ENCODE measurements at places on chromosomes 16 and 17.

DNA sequence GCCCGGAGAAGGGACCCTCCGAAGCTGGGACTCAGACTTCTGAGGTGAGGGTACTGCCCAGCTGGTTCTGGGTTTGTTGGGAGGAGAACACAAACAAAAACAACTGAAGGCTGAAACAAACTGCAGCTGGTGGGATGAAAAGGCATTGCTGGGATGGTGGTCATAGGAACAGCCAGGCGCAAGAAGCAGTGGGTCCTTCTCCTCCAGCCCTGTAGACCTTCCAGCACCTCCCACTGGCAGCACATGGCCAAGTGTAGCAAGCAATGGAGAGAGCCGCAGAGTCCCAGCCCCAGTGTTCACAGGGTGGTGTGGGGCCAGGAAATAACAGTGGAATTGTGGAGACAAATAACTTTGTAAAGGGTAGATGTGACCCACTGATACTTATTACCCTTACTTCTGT is 48.7 kb upstream of the FOXJ1 start:
- DNase-seq: no peak

GRCh38 chr16:22665048-22665797 is 148.7 kb upstream of the HS3ST2 start:
- DNase-seq: peak; percentile 49

DNA sequence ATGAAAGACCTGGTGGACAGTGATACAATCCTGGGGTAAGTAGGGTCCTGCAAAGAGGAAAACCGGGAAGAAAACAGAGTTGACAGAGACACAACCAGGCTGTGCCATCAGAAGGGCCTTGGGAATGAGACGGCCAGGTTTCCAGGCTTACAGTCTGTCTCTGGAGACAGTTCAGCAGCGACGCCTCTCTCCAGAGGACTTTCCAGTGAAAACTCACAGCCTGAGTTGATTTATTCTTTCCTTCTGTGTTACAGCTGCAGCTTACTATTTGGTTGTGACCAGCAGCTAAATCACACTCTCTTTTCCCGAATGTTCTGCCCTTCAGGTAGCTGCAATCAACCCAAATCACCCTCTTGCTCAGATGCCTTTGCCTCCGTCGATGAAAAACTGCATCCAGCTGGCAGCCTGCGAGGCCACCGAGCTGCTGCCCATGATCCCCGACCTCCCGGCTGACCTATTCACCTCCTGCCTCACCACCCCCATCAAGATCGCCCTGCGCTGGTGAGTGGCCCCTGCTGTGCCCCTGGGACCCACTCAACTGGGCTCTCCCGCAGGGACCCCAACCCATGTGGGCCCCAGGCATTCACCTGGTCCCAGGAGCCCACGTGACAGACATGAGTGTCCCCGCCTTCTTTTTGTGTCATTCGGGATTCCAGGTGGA is 209.2 kb downstream of the RPTOR start:
- DNase-seq: no peak

- no peak for DNase-seq
These were observed 23.8 kb downstream of the SPHK1 start for GRCh38 chr17:76408037-76408849.

GRCh38 chr16:11359370-11359769 is 14.1 kb downstream of the RMI2 start:
- no peak for DNase-seq

DNA sequence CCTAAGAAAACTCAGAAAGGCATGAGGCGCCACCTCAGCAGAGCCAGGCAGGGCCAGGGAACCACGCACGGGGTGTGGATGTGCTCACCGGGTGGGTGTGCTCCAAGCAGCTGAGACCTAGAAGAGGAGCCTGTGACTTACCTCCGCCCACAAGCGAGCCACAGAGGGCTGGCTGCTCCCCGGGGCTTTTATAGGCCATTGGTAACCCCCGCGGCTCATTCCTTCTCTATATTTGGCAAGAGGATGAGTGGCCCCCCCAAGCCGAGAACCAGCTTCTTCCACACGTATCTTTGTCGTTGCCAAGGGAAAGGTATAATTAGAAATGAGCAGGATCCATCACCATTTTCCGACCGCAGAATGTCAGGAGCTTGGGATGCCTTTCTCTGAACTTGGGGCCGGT is at the start of gene MYH3:
TSS of gene MYH3 (minus strand) at position 162 of the 400 bp plus-strand sequence. CDS start 2,245 bp downstream, outside the sequence.
- no peak for DNase-seq

DNA sequence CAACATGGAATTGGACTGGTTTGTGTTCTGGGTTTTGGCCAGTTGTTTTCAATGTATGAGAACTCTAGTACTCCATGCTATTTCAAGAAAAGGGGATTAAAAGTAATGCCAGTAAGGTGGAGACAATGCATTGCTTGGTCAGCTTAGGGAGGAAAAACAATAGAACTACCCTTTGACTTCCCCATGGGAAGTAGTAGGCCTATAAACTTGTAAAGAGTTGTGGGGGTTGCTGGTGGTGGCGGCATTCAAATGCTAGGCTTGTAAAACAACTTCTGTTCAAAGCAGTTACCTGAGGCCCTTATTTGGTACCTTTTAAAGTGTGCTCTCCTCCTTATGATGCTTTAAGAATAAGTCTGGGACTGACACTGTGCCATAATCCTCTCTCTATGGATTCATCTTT is 9.4 kb downstream of the MAP3K3 start:
- DNase-seq: no peak

DNA sequence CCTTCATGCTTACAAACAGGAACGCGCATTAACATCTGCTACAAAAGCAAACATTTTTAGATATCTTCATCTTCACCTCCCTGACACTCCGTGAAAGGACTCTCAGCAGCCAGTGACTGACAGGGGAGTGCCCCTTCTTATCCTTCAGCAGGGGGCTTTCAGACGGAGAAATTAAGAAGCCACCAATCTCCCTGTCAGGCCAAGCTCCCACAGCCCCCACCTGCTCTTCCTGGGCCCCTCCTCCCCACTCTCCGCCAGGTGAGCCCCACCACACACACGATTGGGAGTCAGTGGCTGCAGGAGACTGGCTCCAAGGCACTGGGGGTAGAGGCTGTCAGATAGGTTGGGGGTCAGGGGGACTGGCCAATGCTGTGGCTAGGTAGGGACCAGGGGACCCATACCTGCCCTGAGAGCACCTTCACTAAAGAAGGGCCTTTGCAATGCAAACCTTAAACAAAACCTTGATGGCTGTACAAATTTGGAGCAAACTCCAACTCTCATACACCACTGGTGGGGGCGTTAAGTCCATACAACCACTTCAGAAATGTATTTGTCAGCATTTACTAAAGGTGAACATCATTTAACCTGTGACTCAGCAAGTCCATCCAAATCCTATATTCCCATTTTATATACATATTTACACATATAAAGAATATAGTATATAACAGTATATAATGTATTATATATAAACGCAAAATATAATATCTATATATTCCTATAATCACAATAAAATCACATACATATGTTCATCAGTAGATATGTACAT is 232.2 kb downstream of the ZNF423 start:
- peak; percentile 76 for DNase-seq

- DNase-seq: no peak
These were observed 25.0 kb upstream of the ADAM11 start for GRCh38 chr17:44733753-44734152.

DNA sequence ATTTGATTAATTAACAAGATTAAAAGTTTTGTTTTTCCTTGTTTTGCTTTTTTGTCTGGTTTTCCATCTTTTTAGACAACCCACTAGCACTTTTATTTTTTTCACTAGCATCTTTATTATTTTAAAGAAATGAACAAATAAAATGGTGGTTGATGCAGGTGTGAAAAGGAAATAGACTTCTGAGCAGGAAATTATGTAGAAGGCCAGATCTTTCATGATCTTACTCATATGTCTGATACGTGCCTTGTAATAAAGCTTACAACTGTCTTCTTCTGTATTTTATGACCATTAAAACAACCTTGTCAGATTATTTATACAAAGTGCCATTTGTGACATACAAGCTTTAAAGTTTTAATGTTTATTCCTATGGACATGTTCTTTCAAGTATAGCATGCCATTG is 6.3 kb downstream of the SLFN12L start:
- DNase-seq: no peak

Measured in vagina (tissue), 2 donors.